ENCODE measurements at places on chromosomes 13 and 19.

DNA sequence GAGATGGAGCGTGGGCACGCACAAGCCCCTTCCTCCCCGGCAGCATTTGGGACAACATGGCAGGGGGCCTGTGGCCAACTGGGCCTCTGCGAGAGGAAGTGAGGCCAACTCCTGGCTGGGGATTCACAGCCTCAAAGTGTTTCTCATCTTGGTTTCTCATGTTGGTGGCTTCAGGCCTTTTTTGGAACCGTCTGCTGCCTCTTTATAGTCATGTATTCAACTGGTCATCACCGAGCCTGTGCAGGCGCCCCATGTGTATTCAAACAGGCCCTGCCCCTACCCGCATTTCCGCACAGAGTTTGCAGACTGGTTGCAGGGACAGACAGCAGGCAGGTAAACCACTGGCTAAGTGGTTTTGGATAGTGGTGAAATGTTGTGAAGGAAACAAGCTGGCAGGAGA, 17.3 kb upstream of the RELB start:
- DNase-seq: no peak

DNA sequence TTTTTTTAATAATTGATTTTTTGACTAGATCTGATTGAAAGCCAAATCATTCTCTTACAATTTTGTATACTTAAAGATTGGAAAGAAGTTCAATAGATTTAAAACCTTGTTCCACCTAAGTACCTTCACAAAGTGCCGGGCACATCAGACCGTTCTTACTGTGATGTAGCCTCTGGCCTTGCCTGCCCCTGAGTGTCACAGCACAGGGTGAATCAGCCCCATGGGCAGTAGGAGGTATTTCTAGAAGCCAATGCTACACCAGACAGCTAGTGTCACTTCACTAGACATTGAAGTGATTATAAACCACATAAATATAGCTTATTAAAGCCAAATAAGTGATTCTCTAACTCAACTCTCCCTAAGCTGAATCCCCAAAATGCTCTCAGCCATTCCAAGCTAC, 131.3 kb downstream of the LACC1 start:
- no peak for DNase-seq

- no peak for DNase-seq
Observed at GRCh38 chr13:54934121-54934520, 1905.5 kb downstream of the OLFM4 start.

GRCh38 chr19:14333101-14333871, 48.0 kb upstream of the ADGRE5 start:
- DNase-seq: no peak

- no peak for DNase-seq
Observed at GRCh38 chr13:20402881-20403280, 122.8 kb downstream of the CRYL1 start.

GRCh38 chr19:34325981-34326787, 38.8 kb upstream of the GPI start:
- DNase-seq: no peak

GRCh38 chr19:3694361-3695123, 5.7 kb downstream of the PIP5K1C start:
- DNase-seq: no peak
